ENCODE measurements at places on chromosomes 12 and 14.
A peak's percentile ranks its signal among the peaks of the same experiment; 100 is the strongest.

- no peak for DNase-seq
These were observed 320.7 kb downstream of the SOX5 start for GRCh38 chr12:23628806-23629205.

DNA sequence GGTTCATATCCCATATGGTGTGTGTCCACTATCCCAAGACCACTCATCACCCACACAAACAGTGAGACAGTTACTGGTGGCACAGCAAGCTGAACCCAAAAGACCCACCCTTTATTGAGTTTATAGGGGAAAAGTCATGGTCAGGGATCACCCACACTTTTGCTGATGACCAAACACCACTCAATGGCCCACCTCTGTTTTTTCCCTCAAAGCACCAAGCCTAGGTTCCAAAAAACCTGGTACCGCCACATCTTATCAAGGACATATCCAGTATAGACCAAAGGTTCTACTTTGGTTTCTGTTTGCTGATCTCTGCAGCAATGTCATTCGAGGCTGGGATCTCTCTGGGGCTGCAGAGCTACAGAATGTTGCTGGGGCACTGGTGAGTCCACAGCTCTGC is 19.7 kb upstream of the OR6S1 start:
- no peak for DNase-seq

DNA sequence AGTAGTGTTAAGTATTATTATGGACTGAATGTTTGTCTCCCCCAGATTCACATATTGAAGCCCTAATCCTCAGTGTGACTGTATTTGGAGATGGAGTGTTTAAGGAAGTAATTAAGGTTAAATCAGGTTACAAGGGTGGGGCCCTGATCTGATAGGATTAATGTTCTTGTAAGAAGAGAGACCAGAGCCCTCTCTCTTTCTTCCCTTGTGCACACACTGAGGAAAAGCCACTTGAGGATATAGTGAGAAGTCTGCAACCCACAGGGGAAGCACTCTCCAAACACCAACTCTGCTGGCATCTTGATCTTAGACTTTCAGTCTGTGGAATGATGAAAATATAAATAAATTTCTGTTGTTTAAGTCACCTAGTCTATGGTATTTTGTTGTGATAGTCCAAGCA is 2.2 kb upstream of the KLRG1 start:
- no peak for DNase-seq

DNA sequence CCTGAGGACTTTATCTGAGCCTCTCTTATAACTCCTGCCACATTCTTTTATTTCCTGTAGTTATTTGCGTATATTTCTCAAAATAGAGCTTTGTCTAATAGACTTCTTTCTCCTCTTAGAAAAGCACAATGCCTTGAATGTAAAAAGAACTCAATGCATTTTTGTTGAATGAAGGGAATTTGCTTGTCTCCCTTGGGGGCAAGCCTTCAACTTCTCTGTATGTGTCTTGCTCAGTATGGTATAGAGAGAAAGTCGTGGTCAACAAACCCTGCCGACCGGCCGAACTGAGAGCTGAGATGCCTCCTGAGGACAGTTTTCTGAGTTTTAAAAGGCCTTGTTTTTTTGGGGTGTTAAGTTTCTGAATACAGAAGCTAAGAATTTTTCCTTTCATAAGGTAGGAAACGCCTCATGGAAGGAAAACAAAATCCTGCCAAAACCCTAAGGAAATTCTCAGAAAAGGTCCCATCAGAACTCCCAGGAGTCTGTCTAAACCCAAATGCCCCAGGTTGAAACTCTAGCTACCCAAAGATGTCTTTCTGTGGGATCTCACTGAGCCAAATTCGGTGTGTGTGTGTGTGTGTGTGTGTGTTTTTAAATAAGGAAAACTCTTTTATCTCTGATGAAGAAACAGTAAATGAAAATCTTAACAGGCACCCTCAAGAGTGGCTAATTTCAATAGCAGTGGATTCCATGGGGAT is 136.6 kb downstream of the C12orf75 start:
- DNase-seq, result no peak

GRCh38 chr14:56181681-56182085 is 63.5 kb downstream of the PELI2 start:
- no peak for DNase-seq

GRCh38 chr12:105704787-105705186 is 374.3 kb downstream of the C12orf75 start:
- no peak for DNase-seq

GRCh38 chr12:119802472-119802871 is 74.6 kb downstream of the CIT start:
- peak; percentile 73 for DNase-seq

GRCh38 chr14:61451491-61451890 is 130.1 kb downstream of the PRKCH start:
- no peak for DNase-seq

GRCh38 chr12:111314953-111315539 is 53.8 kb downstream of the PHETA1 start:
- DNase-seq, result no peak

- DNase-seq, result peak; percentile 37
These were observed 3.6 kb upstream of the CLEC4E start for GRCh38 chr12:8544295-8544694.

GRCh38 chr14:61470261-61470960 is 149.0 kb downstream of the PRKCH start:
- DNase-seq, result peak; percentile 86

DNA sequence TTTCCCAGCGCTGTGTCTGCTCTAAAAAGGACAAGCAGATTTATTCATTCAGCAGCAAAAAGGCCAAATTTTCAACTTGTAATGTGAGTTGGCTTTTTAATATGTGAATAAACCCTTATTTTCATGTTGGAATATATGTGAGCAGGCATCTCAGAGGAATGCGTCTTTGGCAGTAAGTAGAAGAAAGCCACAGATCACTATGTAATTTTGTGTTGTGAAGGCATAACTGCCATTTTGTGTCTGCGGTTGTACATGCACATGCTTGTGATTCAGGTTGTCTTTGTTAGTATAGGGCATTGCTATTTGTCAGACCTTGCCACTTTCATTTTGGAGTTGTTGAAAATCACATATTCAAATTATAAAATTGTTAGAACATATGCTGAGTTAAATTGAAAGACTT is 398.8 kb upstream of the RGS6 start:
- DNase-seq, result peak; percentile 45

DNA sequence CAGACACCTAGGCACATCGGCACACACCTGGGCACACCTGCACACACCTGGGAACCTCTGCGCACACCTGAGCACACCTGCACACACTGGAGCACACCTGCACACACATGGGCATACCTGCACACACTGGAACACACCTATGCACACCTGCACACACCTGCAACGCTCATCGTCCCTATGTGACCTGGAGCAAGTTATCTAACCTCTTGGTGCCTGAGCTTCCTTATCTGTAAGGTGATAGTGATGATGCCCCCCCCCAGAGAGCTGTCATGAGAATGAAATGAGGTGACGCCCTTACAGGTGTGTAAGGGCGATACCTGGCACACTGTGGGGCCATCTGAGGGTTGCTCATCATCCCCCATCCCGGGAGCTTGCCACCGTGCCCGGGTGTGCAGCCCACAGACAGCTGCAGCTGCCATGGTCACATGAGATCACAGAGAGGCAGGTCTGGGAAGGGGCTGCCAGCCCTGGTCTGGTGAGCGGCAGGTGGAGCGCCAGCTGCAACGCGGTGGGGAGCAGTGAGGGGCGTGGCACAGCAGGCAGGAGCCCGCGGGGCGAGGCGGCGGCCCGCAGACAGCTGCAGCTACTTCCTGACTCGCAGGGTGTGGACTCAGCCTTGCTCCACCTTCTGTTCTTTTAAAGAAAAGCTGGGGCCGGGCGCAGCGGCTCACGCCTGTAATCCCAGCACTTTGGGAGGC is 59.9 kb upstream of the FBRSL1 start:
- DNase-seq, result no peak

- no peak for DNase-seq
These were observed 9.3 kb upstream of the CDCA4 start for GRCh38 chr14:105030194-105030593.

DNA sequence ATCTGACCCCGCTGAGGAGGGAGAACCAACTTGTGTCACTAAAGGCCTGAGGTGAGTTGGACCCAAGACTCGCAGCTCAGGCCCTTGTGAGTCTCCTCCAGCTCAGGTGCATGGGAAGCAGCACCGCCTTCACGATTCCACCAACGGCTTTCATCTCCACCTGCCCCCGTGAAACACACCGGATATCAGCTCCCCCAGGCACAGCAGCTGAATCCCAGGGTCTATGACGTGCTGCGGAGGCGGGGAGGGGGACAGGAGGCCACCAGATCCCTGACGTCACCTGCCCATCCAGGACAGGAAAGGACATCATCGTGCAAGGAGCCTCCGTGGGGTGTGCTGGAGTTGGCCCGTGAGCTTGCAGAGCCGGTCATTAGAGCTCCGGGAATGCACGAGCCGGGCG is 18.5 kb upstream of the SFSWAP start:
- no peak for DNase-seq

- no peak for DNase-seq
These were observed 161.0 kb downstream of the CEP128 start for GRCh38 chr14:80780500-80780899.

DNA sequence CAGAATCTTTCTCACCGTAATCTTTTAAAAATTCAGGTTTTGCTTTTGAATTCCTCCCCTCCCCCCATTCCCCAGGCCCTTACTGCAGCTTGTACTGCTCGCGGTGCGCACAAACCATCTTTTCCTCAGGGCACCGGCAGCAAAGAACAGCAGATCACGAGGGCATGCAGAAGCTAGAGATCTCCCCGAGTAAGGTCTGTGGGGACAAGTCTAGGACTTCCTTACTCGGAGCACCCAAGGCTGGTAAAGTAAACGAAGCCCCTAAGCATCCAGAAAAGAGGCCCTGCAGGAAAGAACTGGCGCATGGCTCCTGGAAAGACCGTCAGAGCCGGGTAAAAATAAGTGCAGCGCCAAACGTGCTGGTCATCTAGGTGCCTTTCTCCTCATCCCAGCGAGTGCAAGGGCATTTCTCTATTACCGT is 727 bp downstream of the LDHB start:
- DNase-seq, result peak; percentile 9

DNA sequence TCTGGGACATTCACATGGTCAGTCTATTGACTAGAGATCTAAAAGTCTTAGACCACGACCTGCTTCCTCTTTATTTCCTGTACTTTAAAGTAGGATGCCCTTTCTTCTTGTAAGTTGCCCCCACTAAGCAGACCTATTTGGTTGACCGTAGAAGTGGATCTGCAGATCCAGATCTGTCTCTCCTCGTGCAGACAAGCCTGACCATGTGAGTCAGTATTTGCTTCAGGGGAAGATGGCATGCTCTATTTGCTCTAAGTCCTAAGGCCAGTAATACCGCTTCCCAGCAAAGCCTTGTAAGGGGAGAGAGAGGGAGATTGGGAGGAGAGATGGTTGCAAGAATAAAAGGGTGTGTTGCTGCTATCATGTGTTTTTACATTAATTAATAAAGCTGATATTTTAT is 46.8 kb downstream of the KCNC2 start:
- DNase-seq, result no peak

DNA sequence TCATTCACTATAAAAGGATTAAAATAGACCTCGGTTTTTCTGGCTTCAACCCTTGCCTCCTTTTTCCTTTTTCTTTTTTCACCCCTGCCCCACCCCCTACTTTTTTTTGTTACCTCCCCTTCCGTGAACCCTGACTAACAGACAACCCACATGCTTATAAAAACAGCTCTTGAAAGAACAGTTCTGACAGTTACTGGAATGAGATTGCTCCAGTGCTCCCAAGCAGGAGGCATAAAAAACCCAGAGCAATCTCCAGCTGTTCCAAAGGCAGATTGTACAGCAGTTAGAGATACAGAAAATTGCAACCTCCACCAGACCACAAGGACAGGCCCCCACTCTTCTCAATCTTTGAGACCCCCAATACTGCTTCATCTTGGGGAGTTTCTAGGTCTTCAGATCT is 29.9 kb upstream of the TMEM260 start:
- no peak for DNase-seq

GRCh38 chr14:68662392-68662791 is 130.5 kb downstream of the ZFP36L1 start:
- DNase-seq, result no peak

DNA sequence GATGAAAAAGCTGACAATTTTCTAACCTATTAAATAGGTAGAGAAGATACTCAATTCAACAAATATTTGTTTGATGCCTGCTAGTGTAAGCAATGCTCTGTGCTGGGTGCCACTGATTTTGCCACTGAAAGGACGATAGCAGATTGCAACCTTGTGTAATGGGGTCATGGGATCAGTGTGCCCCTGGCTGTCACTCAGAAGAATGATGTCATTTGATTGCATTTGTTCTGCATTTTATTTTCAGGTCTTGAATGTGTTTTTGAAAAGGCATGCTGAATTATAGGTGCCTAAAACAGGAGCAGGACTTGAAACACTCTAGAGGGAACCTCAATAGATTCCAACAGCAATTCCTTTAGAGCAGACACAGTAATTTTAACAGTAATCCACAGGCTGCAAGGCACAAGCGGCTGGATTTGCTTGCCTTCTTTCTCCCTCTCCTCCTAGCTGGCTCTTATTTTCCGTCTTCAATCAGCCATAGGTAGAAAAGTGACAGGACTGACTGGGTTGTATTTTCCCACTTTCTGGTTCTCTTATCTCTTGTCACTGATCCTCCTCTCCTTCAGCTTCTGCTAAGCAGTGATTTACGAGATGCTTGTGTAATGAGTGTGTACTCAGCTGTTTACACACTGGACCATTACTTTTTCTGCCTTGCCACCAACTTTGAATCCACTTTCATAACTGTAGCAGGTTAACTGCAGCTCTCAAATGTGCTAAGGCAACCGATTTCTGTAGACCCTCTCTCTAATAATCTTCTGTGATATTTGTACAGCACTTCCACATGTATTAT is 4.1 kb downstream of the PLXNC1 start:
- DNase-seq, result no peak

- no peak for DNase-seq
These were observed 196 bp upstream of the MYH6 start for GRCh38 chr14:23408307-23408630.

DNA sequence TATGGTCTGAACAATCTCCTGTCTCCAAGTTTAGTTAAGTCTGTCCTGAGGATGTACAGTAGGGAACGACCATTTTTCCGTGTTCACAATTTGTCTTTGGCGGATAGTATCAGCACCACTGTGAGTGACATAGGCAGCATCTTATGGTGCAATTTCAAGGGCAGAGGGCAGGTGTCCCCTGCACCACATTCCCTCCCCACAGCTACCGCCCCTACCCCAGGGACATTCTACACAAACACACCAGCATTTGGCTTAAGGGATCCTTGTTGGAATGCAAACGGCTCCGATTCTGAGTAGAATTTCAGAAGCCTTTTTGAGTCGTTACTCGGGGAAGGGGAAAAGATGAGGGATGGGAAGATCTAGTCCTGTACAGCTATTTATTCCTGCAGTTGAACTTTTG is 25.1 kb upstream of the DICER1 start:
- DNase-seq, result no peak

DNA sequence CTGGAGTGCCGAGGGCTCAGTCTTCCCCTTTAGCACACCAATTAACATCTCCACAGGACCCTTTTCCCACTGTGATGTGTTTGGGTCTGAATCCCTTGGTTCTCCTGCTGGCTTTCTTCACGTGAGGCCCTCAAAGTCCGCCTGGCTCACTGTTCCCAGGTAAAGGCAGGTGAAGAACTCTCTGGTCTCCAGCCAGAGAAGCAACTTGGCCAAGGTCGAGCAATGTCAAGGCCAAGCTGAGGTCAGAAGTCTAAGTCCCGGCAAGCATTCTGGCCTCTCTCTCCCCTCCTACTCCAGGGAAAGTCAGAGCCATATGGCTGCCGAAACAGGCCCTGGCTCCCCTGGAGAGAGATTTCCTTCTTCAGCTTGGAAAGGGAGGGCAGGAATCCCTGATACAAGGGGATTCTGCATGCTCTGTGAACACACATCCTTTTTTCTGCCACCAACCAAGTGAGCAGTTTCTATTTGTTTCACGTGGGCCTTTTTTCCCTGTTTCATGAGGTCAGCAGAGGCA is 61.4 kb upstream of the ESRRB start:
- no peak for DNase-seq

All from stromal cell of bone marrow (primary cell).